ENCODE measurements at places on chromosomes 1 and 21.

DNA sequence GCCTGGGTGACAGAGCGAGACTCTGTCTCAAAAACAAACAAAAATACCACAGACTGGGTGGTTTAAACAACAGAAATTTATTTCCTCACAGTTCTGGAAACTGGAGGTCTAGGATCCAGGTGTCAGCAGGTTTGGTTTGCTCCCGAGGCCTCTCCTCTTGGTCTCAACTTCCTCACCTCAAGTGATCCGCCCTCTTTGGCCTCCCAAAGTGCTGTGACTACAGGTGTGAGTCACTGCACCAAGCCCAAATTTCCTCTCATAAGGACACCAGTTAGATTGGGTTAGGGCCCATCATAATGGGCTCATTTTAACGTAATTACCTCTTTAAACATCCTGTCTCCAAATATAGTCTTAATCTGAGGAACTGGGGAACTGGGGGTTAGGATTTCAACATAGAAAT, 35.5 kb downstream of the MFSD2A start:
- no peak for DNase-seq

GRCh38 chr21:46160657-46160906, 5.2 kb upstream of the FTCD start:
- no peak for DNase-seq

GRCh38 chr1:200314085-200314750, 95.6 kb downstream of the ZNF281 start:
- DNase-seq: peak; percentile 92

GRCh38 chr1:168454211-168454815, 89.5 kb downstream of the XCL2 start:
- DNase-seq: peak; percentile 48

GRCh38 chr1:186206048-186206570, 168.9 kb downstream of the TPR start:
- DNase-seq: no peak

DNA sequence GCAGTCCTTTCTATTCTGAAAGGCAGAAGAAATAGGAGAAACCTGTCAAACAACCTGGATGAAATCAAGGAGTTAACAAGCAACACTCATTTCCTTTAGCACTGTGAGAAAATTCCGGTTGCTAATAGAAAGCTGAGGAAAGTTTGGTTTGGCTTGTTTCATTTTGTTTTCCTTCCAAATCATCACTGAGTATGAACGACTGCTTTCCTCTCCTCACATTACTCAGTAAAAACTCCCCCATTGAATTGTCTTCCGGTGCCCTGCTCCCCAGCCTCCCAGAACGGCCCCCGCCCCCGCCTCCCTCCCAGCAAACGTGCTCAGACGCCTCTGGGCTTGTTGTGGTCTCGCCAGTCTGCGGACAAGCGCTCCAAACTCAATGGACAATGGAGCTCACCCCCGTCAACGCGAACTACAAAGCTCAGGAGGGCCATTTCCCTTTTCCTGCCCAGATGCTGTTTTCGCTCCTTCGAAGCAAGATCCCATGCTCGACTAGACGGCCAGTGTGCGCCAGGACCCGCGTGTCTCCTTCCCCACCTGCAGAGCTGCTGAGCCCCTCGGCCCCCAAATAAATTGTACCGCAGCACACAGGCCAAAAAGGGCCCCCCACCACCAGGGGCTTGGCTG, 747 bp downstream of the STX6 start:
- DNase-seq: peak; percentile 88

DNA sequence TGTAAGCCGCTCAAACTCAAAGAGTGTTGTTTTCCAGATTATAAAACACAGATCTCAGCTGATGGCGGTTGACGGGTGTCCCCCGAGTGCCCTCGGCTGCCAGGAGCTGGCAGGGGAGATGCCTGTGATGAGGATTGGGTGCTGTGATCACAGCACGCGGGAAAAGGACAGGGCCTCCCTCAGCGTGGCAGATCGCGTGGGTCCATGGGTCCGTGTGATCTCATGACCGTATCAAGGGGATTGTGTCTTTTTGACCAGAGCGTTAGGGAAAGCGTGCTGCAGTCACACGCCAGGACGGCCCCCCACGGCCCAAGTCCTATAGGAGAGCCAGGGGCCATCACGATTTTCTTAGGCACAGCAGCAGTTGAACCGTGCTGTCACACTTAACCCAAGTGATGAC, 51.9 kb downstream of the PDE9A start:
- no peak for DNase-seq

DNA sequence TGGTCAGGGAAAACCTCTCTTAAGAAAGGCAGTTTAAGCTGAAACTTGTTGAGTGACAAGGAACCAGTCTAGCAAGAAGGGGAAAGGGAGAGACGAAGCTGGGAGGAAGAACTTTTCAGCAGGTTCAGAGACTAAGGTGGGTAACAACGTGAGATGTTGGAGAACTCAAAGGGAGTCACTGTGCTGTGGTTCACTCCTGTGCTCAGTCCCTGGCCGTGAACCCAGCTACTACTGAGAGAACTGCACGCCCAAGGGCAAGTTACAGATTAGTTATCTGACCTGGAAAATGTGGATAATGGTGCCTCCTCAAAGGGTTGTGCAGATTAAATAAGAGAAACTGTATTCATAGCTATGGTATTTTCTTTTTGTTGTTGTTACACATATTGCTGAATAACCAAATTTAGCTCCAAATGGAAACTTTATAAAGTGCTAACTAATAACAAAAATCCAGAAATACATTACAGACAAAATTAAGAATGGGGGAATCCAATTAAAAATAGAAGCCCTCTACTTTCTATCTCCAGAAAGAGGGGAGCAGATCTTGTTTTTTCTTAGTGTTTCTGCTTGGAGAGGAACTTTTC, 2.9 kb downstream of the ZBTB40 start:
- DNase-seq: no peak

- no peak for DNase-seq
Measured at GRCh38 chr1:26759531-26759930, 28.2 kb upstream of the PIGV start.

- DNase-seq: no peak
Measured at GRCh38 chr21:34661848-34662247, 6.9 kb upstream of the CLIC6 start.

DNA sequence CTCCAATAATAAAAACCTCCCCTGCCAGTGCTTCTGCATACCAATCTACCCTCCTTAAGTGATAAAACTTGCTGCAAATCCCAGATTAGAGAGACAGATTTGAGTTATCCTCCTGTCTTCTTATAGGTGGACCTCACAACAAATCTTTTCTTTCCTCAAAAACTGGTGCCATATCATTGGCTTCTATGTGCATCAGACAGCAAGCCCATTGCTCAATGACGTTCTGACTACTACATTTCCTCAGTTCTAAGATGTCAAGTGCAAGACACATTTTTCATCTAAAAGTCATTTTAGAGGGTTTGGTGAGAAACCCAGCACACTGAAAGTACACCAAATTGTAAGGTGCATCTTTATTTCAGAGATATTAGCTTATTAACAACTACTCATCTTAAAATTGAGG, 107.8 kb upstream of the VAV3 start:
- no peak for DNase-seq

DNA sequence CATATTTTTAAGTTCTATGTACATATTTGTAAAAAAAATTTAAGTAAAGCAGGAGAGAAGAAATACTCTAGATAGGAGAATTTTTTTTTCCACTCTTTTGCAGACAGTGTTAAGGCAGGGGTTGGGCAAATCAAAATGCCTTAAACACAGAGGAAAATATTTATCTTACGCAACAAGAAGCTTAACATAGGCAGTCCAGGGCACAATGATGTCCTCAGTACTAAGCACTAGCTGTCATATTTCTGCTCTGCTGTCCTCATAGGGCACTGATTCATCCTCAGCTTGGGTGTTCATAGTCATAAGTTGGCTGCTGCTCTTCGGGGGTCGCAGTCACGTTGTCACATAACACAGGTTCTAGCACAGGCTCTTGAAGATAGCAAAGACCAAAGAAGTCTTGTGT, 247.4 kb downstream of the PTBP2 start:
- DNase-seq: no peak

DNA sequence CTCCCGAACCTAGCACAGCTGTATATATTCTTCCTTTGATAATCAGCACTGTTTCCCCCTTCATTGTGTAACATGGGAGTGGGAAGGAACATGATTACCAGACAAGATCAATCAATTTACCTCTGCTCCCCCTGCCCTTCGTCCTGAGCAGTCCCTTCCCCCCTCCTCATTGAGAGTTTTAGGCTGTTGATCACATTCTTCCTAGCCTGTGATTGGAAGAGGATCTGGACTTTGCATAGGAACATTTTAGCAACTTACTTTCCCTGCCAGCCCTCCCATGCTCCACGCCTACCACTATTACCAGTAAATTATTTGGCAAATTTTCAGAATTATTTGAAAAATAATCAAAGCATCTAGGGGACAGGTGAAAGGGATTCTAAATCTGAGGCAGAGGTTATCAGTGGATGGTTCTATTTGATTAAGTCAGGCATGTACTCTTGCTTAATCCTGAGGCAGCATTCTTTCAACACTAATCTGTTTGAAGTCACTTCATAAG, 62.7 kb upstream of the ABCD3 start:
- no peak for DNase-seq

- no peak for DNase-seq
Measured at GRCh38 chr1:31072304-31072746, 6.8 kb upstream of the PUM1 start.

DNA sequence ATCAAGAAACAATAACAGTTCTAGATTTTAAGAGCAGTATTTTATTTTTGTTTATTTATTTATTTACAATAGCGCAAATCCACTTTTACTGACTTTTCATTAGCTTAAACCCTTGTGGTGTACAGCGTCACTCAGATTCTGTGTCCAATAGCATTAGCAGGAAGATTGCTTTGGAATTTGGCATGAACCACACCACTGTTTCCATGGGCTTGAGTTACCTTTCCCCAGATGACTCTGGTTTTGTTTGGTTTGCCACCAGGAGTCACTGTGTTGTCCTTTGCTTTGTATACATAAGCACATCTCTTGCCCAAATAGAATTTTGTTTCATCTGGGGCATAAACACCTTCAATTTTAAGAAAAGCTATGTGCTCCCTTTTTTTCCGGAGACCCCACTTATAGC, 25.9 kb upstream of the SNRPE start:
- DNase-seq: no peak

GRCh38 chr1:155004352-155005075, 1.9 kb downstream of the ZBTB7B start:
- no peak for DNase-seq

- DNase-seq: no peak
Measured at GRCh38 chr1:55519937-55520683, 304.9 kb upstream of the USP24 start.

DNA sequence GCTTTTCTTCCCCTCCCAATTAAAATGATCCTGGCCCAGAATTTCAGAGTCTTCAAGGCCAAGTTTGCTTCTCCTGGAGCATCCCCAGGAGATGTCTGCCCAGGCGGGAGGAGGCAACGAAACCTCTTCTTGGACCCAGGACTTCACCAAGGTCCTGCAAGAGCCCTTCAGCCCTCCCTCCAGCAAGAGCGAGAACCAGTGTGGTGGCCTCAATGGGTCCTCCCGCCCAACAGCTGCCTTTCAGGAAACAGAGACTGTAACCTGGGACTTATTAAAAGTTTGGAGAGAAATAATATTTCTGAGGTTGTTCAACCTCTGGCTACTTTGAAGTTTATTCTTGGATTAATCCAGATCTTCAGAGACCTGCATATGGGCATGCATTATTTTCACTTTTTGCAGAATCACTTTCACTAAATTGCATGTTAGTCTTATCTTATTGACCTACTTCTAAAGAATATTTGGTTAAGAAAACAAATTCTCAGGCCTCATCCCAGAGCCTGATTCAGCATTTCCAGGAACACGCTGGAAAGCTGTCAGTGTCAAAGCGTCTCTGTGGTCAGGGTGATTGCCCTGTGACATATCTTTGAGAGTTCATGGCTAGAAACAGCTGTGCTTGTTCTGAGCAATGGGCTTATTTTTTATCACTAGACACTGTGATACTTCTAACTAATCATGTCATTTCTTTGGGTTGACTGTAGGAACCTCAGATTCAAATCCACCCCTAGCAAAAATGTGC, 66.0 kb upstream of the CLDN14 start:
- DNase-seq: no peak

DNA sequence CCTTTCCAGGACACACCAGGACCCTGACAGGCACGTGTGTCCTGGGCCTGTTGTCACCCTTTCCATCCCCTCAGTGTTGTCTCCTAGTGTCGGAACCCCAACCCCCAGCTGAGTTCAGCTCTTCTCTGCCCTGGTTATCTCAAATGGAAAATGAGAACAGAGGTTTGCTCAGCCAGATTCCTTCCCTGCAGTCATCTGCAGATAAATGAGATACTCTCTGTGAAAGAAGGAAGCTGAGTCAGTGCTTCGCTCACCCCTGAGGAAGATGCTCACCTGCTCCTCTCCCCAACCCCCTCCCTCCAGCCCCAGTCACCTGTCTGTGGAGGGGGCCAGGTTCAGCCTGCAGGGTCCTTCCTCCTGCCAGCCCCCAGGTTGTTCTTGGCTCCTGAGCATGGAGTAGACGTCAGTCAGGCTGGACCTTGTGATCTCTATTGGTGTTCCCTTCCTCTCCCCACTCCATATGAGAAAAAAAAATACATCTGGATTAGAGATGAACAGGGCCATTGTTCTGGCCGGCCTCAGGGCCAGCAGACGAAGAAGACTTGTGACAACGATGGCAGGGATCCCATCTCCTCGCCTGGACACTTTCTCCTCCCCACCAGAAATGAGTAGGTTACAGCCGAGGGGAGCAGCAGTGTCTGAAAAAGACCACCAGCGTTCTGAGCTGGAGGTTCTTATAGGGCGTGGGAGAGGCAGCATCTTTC, 20.9 kb downstream of the PHGDH start:
- no peak for DNase-seq

DNA sequence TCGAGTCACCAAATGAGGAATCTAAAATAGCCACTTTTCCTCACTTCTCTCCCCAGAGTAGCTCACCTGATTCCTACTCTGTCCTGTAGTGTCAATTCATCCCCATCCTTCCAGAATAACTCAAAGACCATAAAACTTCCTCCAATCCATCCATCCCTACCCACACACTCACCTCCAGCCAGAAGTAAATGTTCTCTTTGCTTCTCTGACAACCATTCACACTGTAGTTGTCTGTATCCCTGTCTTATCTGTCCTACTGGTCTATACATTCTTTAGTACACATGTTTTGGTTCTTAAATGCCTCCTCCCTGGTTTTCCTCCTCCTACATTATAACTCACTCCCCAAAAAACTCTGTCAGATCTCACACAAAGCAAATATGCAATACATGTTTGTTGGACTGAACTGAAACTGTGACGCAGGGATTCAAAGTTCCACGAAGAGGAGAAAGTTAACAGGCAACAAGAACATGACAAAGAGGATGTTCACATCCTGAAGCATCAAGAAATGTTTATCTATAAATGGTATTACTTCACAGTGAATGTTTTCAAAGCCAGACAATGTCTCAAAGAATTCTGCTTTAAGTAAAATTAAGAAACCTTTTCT, 11.0 kb downstream of the TP53BP2 start:
- no peak for DNase-seq

- no peak for DNase-seq
Measured at GRCh38 chr1:48858200-48858920, 81.7 kb upstream of the BEND5 start.
